NCI-H510A (cell line): ENCODE measurements at places on chromosomes 12 and 14.
A peak's percentile ranks its signal among the peaks of the same experiment; 100 is the strongest.

DNA sequence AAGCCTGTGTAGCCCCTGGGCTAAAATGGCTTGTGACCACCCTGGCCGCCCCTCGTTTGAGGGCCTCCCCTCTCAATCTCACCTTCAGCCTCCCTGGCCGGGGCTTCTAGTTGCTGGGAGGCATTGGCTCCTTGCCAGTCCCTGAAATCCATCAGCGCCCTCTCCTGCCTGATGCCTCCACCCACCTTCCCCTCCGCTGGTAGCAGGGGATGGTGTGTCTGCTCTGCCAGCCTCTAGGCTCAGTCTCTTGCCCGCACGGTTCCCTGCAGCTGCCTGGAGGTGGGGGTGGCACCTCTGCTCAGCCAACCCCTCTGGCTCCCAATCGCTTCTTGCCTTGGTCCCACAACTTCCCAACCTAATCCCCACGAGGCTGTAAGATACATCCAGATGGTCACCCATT is 167.9 kb downstream of the PHETA1 start:
- DNase-seq: no peak

DNA sequence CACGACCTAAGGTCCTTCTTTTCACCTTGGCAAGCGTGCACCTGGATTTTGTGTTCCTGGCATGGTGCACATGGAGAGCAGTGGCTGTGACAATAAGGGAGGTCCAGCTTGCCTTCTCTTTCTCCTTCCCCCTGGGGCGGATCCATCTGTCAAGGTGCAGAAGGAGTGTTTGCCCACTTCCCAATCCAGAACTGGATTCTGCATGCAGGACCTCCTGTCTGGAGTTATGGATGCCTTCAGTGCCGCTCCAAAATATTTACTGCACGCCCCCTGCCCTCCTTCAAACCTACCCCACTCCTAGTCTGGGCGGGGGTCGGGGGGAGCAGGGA is 192.7 kb downstream of the DPF3 start:
- DNase-seq: no peak

GRCh38 chr14:53103636-53104340 is 49.3 kb downstream of the DDHD1 start:
- DNase-seq: no peak

DNA sequence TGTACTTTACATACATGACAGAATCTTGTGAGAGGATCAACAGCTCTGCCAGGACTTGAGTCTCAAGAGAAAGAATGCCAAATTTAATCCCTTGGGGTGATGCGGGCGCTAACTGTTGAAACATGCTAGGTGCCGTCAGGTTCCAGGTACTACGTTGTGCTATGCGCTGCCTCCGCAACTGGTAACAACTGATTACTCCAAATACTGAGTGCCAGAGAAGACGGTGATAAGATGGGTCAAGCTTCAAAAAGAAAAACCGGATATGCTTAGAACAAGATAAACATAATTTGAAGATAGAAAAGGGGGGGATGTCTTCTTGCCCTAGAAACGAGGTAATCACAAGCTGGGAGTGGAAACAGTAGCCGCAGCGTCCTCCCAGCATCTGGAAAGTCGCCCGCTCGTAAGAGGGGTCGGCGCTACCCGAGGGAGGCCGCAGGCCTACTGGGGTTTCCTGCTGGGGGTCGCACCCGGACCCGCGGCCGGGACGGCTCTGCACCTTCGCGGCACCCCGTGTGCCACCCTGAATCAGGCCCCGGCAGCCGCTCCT is 678 bp downstream of the ZBTB25 start:
- DNase-seq: no peak

DNA sequence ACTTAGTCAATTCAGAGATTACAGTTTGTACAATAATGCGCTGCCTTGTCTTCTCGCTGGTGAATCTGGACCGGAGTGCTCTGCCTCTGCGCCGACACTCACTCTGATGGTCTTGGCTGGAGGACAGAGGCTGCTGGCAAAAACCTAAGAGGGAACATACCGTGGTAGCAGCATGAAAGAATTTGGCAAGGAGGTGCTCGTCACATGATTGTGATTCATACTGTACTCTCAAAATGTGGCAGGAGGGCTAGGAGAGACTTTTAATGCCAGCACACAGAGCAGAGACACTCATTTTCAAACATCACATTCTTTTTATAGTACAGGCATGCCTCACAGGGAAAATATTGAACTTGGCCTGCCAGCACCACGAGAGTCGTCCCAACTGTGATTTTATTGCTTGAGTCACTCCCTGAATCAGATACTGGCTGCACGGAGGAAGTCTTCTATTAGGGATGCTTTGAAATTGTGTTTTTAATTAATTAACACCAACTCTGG is 67.8 kb downstream of the HMGA2 start:
- DNase-seq: no peak

DNA sequence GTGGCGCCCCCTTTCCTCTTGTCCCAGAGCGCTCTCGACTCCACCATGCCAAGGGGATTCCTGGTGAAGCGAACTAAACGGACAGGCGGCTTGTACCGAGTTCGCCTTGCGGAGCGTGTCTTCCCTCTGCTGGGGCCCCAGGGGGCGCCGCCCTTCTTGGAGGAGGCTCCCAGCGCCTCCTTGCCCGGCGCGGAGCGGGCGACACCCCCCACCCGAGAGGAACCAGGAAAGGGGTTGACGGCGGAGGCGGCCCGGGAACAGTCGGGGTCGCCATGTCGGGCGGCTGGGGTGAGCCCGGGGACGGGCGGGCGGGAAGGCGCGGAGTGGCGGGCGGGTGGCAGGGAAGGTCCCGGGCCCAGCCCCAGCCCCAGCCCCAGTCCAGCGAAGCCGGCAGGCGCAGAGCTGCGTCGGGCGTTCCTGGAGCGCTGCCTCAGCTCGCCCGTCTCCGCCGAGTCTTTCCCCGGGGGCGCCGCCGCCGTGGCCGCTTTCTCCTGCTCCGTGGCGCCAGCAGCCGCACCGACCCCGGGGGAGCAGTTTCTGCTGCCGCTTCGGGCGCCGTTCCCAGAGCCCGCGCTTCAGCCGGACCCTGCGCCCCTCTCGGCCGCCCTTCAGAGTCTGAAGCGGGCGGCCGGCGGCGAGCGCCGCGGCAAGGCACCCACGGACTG is 376 bp downstream of the INSM2 start:
- DNase-seq: peak; percentile 64

GRCh38 chr14:74244115-74244514 is 4.9 kb downstream of the VSX2 start:
- DNase-seq: no peak

DNA sequence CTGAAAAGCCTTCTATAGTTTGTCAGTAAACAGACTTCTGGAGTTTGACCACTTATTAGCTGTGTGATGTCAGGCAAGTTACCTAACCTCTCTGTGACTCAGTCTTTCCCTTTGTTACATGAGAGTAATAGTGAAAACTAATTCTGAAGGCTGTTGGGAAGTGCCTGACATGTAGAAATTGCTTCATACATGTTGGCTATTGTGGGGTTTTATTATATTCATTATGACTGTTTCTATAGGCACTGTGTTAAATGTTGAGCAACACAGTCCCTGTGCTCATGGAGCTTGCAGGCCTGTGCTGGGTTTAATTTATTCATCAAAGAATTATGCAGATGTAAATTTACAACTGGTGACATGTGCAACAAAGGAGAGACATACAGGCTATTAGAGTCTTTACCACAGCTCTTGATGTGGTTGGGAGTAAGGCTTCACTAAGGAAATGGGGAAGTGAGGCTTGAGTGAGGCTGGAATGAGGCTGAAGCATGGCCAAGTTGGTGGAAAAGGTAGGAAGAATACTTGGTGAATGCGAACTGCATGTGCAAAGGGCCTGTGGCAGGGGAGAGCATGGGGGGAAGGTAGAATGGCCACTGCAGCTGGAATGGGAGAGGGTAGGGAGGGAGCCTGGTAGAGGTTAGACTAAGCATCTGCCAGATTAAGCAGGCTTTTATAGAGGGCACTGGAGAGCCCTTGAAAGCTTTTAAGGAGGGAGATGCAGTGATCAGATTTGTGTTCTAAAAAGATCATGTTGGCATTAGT is 236.4 kb upstream of the CRY1 start:
- no peak for DNase-seq

DNA sequence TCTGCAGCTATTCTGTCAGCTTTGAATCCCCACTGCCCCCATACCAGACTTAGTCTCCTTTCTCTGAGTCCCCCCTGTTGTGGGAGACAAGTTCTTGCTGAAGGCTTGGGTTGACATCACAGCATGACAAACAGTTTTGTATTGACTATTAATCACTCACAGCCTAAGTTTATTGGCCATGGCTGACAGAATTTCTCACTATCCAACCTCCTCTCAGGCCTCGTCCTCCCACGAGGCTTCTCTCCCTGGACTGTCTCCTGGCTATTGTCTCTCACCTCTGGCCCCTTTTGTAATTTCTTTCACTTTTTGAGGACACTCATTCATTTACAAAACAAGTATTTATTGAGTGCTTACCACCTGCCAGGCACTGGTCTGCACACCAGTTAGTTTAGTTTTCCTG is 35.2 kb upstream of the DCD start:
- DNase-seq: no peak

DNA sequence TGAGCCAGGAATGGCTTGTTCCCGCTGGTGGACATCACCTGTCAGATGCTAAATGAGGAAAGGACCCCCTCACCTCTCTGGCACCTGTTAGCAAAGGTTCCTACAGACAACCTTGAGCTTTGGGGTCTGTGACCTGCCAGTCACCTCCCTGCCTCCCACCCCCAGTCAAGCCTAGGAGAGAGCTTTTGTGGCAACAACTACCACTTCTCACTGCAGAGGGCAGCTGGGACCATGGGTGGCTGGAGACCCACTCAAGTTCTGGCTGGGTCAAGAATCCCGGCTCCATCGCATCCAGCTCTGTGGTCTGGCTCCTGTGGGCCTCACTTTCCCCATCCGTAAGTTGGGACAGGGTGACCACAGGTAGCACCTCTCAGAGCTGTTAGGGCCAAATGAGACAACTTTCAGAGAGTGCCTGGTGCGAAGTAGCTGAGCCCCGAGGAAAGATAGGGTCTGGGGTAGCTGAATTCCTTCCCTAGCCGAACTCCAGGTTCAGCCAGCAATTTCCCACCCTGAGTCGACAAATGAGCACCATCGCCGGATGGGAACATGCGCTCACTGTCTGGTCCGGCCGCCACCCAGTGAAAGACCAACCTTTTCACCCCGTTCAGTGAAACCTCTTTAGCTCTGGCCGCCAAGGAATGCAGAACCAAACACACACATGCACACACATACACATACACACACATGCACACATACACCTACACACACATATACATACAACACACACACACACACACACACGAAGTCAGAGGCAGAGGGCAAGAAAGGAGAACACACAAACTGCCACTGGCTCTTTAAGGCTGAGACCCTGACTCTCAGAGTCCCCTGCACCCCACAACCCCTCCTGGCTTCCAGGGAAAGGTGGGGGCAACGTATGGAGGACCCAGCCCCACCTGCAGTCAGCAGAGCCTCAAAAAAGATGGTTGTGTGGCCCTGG is 1.9 kb downstream of the TMEM119 start:
- no peak for DNase-seq

DNA sequence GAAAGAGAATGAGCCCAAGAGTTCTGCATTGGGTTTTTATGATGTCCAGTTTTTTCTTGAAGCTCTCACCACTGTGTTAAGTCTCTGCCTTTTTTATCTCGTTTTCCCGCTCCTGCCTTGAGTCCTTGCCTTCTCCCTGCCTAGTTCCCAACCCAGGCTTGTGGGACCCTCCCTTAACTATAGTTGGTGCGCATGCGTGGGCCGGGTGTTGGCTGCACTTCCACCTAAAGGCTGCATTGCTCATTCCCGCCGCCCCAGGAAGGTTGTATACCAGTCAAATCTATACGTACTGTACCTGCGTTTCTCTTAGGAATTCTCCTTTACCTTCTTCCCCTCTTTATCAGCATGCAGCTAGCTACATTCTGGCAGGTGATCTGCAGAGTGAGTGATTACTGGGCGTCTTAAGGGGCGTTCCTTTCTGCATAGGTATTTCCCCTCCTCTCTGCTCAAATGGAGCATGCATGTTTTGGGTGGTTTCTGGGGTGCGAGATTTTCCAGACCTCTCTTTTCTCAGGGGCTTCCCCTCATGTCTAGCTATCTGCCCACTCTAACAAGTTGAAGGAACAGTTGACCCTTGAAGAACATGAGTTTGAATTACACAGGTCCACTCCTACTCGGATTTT is 6.6 kb upstream of the REP15 start:
- DNase-seq: no peak

- DNase-seq: no peak
Observed at GRCh38 chr14:21494902-21495762, 16.0 kb downstream of the METTL3 start.

DNA sequence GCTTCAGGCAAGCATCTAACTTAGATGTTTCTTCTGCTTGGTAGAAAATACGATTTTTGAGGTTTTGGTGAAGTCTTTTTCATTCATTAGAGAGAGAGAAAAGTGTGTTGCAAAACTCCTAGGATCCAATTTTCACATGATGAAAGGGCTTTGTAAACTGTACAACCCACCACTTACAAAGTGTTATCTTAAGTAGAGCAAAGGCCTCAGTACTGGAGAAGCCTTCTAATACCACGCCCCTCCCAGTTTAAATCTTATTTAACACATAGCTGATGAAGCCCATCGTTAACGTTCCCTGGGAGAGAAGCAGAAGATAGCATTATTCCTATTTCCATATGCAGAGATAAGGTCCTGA is 869 bp downstream of the APOLD1 start:
- no peak for DNase-seq

DNA sequence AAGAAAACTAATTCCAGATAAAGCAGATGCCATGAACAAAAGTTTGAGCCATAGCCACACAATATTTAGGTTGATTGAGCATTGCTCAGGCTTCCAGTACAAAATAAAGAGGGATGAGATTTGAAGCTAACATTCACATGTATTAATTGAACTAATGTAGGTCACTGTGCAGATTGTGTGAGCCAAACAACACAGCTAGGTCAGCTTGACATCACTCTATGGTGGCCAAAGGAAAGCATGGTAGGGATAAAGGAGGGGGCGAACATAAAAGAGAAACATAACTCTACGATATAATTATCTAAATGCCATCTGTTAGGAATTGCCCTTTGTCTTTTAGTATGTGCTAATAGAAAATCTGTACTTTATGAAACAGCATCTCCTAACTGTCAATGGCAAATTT is 477.7 kb upstream of the SYT1 start:
- DNase-seq: no peak

DNA sequence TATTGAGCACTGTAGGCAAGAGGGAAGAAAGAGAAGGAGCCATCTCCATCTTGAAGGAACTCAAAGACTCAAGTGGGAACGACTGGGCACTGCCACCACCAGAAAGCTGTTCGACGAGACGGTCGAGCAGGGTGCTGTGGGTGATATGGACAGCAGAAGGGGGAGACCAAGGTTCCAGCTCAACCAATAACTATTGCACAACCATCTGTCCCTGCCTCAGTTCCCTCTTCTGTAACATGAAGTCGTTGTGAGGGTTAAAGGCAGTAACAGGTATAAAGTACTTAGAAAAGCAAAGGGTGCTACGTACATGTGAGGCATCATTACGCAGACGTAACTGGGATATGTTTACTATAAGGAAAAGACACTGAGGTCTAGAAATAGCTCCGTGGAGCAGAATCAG is 13.9 kb upstream of the BDKRB1 start:
- no peak for DNase-seq

GRCh38 chr12:99495799-99496198 is 151.8 kb upstream of the GARIN6 start:
- no peak for DNase-seq
